ENCODE measurements at places on chromosomes 11 and 22.

GRCh38 chr11:103902994-103903393 lies 133.4 kb upstream of the DDI1 start:
- DNase-seq, result no peak

GRCh38 chr11:46387456-46387855 lies 4.1 kb downstream of the CHRM4 start:
- no peak for DNase-seq

DNA sequence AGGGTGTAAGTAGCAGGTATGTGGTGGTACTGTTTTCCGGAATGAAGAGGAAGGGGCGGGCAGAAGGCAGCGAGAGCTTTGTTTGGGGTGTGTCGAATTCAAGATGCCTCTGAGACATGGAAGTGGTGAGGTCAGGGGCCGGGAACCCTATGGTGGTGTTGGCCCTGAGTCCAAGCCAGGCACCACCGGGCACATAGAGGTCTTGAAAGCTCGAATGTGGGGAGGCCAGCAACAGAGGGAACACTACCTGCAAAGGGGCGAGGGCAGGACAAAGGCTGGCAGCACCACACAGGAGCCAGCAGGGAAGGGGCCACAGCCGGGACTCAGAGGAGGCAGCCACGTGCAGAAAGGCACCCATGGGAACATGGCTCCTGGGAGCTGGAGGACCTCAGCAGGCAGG lies 57.8 kb downstream of the CDKN1C start:
- no peak for DNase-seq

- DNase-seq, result no peak
Observed at GRCh38 chr11:119115484-119116234, 5.7 kb upstream of the HINFP start.

DNA sequence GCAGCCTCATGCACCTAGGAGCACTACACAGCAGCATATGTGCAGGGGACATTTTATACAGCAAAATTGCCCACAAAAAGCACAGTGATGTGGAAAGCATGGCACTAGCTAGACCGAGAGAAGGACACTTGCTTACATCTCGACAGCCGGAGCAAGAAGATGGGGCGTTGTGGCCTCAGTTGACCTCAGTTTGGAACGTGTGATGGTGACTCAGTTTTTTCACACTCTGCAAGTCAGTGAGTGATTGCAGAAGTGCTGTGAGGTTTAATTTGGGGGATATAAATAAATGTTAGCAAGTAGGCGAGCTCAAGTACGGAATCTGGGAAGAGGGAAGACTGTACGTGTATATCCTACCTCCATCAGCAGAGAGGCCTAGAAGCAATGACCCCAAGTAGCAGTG lies 23.3 kb downstream of the LRP5 start:
- no peak for DNase-seq

DNA sequence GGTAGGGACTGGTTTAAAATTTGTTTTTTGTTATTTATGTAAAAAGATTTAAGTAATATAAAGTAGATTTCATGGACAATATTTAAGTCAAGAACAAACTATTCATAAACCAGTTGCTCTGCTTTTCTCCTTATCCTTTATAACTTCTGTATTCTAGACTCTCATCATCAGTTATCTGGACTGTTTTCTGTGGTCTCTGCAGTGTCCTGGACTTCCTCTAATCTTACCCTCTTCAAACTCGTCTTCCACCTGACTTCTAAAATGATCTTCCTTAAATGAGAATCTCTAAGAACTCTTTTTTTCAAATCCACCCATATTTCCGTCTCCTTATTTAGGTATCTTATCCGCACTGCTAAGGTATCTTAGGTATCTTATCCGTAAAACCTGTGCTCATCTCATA lies 8.1 kb downstream of the RRM1 start:
- no peak for DNase-seq

GRCh38 chr11:102293873-102294601 lies 23.2 kb upstream of the BIRC3 start:
- no peak for DNase-seq

DNA sequence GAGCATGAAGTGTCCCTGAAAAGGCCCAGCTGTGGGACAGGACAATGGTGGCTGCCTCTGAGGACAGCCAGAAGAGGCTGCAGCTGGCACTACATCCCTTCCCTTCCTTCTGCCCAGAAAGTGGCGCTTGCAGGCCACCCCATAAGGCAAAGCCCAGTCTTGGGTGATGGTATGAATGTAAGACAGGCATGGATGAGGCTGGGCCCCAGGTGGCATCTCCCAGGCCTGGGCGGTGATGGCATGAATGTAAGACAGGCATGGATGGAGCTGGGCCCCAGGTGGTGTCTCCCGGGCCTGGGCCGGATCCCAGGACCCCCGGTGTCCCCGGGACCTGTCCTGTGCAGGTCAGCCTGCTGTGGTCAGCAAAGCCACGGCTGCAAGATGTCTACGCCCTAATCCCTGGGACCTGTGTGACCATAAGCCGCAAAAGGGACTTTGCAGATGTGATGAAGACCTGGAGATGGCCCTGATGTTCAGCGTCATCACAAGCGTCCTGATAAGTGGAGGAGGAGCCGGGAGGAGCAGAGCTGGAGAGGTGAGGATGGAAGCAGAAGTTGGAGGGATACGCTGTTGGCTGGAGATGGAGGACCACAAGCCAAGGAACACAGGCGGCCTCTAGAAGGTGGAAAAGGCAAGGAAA lies 181.1 kb downstream of the CTTN start:
- DNase-seq, result no peak
